ENCODE measurements at places on chromosomes 11 and 22.

GRCh38 chr11:114929351-114930000, 251.1 kb downstream of the NXPE2 start:
- DNase-seq = no peak

DNA sequence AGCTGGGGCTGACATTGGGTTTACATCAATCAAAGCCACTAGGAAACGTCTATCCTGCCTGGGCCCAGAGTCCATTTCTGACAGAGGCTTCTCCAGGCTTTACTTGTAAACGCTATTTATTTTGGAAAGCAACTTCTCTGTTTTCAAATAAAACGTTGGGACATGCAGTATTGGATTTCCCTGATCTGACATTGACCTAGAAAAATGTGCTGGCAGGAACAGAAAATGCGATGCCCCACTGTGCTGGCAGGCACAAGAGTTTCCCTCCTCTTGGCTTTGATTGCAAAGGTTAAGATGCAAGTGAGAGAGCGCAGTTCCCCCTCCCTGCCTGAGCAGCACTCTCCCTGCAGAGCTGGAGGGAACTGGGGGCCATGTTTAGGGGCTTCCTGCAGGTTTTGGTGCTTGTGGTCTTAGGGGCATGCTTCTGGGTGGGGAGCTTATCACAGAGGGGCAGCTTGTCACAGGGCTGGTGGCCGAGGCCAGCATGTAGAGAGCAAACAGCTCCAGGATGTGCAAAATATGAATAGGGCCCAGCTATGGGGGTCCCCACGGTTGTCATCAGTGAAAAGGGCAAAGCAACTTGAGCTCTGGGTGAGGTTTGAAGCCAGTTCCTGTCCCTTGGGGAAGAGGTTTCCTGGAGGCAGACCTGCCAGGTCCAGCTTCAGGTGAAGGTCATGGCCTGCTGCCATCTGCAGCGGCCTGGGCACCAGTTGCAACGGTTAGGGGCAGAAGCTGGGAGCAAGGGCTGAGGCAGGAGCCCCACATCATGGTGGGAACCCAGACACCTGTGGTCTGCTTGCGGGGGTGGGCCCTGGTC, 42.3 kb upstream of the DKK3 start:
- no peak for DNase-seq

DNA sequence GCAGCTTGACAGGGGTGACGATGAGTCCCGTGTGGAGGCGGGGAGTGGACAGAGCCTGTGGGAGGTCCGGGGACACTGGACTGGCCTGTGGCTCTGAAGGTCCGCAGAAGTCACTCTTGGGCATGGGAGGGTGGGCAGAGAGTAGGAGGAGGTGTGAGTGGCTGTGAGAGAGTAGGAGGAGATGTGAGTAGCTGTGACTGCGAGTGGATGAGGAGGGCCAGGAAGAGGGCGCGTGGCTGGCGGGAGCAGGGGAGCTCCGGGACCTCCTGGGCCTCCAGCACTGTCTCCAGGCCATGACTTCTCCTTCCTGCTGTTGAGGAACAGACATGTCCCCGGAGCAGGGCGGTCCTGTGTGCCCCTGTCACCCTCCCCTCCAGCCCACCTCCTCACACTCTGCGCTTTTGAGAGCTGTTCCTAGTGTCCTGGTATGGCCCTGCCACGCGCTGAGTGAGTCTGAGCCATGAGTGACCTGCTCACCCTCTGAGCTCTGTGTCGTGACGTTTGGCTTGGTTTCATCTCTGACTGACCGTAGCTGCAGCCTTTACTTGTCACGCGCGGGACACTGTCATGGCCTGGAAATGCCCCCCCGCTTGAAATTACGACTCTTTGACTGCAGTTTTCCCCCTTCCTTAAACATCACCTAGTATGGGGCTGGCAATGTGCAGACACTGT, 391.5 kb downstream of the TBC1D22A start:
- no peak for DNase-seq

DNA sequence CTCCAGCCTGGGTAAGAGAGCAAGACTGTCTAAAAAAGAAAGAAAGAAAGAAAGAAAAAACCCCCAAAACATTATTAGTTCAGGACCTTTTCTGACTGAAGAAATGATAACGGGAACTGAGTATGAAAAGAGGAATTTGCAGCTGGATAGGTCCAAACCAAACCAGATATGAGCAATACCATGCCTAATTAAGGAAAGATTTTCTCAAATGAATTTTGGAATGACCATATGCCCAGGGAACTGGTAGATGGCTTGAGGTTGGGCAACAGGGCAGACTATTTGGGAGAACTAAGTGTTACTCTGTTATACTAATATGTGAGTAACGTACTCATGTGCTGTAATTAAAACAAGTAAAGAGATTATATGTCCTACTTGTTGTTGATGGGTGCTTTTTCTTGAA, 186.1 kb downstream of the TMEM135 start:
- no peak for DNase-seq

DNA sequence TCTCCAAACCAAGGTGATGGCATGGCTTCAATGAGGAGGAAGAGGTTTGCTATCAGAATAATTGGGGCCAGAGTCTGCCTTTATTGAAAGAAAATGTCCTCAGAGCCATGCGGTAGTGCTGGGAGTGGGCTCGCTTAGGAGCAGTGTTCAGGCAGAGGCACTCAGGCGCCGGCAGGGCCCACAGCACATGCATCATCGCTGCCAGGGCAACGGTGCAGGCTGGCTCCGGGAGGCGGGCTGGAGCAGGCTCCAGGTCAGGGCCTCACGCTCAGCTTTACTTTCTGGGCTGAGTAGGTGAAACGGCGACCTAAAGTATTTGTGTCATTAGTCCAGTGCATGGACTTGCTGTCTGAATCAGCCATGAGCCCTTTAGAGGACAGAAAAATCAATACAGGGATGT, 169.9 kb upstream of the CCDC90B start:
- no peak for DNase-seq

GRCh38 chr11:48123934-48124755, 92.5 kb upstream of the OR4B1 start:
- DNase-seq = no peak

DNA sequence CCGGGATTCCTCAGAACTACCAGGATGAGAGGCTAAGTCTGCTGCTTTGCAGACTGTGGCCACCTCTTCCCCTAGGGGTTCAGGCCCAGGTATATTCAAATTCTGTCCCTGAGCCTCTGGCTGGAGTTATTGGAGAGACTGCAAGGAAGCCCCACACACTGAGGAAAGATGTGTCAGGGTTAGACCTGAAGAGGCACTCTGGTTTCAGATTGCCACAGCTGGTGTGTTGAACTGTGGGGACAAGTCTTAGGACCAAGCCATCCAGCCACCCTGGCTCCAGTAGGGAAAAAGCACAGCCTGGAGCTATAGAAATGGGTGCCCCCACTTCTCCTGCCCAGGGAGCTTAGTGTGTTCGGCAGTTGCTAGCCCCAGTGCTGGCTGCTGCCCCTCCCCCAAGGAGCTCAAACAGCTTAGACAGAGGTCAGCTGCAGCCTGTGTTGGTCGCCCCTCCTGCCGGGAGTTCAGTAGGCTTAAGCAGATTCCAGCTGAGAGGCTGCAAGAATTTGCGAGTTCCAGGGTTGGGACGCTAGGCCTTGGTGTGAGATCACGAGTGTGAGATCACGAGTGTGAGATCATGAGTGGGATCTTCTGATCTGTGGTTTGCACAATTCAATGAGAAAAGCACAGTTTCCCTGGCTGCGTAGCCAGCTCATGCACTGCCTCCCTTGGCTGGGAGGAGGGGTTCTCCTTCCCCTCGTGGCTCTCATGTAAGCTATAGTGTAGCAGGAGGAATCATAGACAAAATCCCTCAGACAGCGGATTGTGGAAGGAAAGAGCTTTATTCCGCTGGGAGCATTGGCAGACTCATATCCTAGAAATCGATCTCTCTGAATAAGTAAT, 552.1 kb upstream of the CHORDC1 start:
- no peak for DNase-seq

DNA sequence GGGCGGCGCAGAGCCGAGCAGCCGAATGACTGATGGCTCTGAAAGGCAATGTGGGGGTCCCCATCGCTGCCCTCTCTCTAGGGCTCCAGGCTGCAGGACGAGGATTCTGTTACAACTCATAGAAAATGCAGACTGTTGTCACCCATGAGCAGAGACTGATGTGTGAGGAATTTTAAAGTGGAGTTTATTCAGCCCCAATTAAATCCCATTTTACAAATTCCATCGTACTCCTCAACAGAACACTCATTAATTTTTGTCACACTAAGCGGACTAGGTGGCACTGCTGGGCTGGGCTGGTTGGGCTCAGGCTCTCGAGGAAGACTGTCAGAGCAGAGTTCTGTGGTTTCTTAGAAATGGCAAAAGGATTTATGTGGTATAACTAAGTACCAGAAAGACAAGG, 102.6 kb upstream of the SPON1 start:
- no peak for DNase-seq

GRCh38 chr11:36460220-36460619, 49.9 kb downstream of the TRAF6 start:
- no peak for DNase-seq

DNA sequence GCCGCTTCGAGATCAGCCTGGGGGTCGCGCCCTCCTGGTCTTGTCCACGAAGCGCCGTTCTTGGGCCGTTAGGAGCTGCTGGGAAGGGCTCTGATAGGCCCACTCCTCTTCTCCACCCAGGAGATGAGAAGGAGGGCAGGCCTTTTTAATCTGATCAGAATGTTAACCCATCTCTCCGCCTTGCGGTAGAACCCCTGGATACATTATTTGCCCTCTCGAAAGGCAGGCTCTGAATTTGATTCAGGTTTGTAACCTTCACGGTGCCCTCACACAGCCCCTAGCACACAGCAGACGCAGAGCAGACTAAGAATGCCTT, at the start of gene CCDC83:
Gene CCDC83, plus strand, starts transcription at position 43 of the 316 bp plus-strand sequence. CDS start 9,741 bp downstream, outside the sequence.
- no peak for DNase-seq

- no peak for DNase-seq
Measured at GRCh38 chr22:29457730-29458129, 19.3 kb downstream of the RFPL1 start.

GRCh38 chr11:12232160-12232559, 121.8 kb downstream of the MICAL2 start:
- no peak for DNase-seq

- DNase-seq = peak; percentile 44
Measured at GRCh38 chr11:8019314-8020243, 32.4 kb downstream of the EIF3F start.

GRCh38 chr22:31445642-31446041, 44.0 kb downstream of the EIF4ENIF1 start:
- no peak for DNase-seq

- no peak for DNase-seq
Measured at GRCh38 chr11:111835665-111836064, 35.7 kb downstream of the ALG9 start.

- DNase-seq = no peak
Measured at GRCh38 chr11:66934950-66935779, 23.0 kb downstream of the PC start.

GRCh38 chr22:44701824-44702478, at the start of gene PRR5:
Gene PRR5, plus strand, starts transcription at chr22:44702204. Its CDS starts 271 bp downstream, at chr22:44702475.
- peak; percentile 21 for DNase-seq

- no peak for DNase-seq
Measured at GRCh38 chr11:2859699-2860037, 25.9 kb downstream of the CDKN1C start.

DNA sequence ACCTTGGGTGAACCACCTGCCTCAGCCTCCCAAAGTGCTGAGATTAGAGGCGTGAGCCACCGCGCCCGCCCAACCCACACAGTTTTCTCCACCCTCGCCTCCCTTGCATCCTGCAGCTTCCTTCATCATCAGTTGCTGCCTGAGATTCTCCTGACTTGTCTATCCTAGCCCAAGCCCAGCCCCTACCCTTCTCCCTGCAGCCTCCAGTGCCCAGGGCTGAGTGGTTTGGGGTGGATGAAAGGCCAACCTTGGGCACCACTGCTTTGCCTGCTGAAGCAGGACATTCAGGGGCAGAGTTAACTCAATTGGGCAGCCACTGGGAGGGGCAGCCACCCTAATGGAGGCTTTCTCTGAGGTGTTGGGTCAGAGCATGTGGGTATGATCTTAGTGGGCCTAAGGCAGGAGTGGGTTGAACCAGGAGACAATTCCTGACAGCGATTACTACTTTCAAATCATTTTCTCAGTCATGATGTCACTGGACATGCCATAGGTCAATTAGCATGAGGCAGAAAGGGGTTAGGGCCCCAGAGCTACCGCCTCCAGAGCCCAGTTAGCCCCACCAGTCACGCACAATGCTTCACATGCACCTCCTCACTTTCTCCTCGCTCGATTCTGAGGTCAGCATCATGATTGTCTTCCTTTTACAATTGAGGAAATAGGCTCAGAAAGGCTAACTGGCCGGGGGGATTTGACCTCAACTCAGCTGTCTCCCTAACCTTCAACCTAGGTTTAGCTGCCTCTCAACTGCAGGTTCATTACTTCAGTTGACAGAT, 1.0 kb upstream of the FKBP2 start:
- no peak for DNase-seq

DNA sequence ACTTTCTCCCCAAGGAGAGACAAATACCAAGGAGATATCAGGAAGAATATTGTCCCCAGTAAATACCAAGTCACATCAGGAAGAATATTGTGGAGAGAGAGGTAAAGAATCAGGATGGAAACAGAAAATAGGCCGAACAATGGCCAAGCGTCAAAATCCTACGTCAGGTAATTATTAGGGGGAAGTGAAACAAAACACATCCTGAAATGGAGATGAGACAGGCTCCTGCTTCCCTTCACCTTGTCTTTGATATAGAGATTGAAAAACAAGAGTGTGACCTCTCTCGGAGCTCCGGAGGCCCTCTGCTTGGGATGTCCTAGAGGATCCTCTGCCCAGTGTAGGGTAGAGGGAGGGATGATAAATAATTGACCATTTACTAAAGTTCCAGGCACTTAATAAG, 27.4 kb upstream of the IZUMO1R start:
- no peak for DNase-seq

GRCh38 chr11:87036756-87037449, 831 bp upstream of the TMEM135 start:
- DNase-seq = peak; percentile 36

- no peak for DNase-seq
Measured at GRCh38 chr22:47308886-47309285, 546.4 kb downstream of the TBC1D22A start.

GRCh38 chr22:48793949-48794348, 1033.7 kb downstream of the BRD1 start:
- DNase-seq = no peak

DNA sequence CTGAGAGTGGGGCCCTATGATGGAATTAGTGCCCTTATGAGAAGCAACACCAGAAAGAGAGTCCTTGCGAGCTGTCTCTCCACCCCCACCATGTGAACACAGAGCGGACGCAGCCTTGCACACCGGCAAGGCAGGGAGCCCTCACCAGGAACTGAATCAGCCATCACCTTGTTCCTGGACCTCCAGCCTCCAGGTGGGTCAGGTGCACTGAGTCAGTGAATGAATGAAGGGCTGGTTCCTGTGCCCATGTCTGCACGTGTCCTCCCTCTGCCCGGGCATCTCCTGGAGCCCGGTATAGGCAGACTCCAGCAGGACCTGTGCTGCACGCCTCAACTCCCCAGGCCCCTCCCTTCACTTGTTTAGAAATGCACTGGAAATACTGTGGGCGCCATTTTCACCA, 54.9 kb downstream of the LINC01488 start:
- DNase-seq = no peak

DNA sequence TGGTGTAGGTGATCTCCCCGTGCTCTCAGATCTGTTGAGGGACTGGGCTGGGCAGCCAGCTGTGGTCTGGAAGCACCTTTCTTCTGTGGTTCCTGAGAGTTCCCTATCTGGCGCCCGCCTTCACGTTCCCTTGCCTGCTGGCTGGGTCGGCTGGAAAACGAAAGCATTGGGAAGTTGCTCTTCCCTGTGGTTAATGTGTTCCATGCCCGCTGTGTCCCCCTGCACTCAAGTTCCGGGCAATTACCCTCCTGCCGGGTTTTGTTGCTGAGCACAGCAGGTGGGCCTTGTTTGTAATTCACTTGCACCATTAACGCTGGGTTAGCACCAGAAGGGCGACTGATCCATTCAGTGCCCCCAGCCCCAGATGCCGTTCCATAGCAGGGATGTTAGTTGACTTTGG, 134.1 kb downstream of the GRIK4 start:
- no peak for DNase-seq

All from putamen (tissue), 1 donor.